Chondrocyte (in vitro differentiated cells): ENCODE measurements at places on chromosomes 3 and 15. TPM values are rescaled to one million over a fixed set of nuclear protein-coding genes. Genes with fewer than 3 reads are reported as not detected.

- peak overlapping the region; percentile 77 for H3K27ac ChIP-seq
- H3K4me3 ChIP-seq: no peak overlapping the region
- H3K27me3 ChIP-seq: no peaks in the 10 kb centered on the region
- peak; percentile 71 for DNase-seq
- no peaks in the 10 kb centered on the region for H3K36me3 ChIP-seq
- H3K4me1 ChIP-seq: peaks cover 80% of the 10 kb centered on the region
Measured at GRCh38 chr3:13018561-13019242, 54.5 kb downstream of the IQSEC1 start.

- H3K4me1 ChIP-seq: peaks cover 48% of the 10 kb centered on the region
- H3K4me3 ChIP-seq: no peak overlapping the region
- H3K27me3 ChIP-seq: no peaks in the 10 kb centered on the region
- DNase-seq: no peak
- H3K27ac ChIP-seq: no peak overlapping the region
Measured at GRCh38 chr3:53166781-53167291, 5.8 kb downstream of the PRKCD start.

- H3K4me1 ChIP-seq: peaks cover 19% of the 10 kb centered on the region
- no peaks in the 10 kb centered on the region for H3K27me3 ChIP-seq
- no peaks in the 10 kb centered on the region for H3K36me3 ChIP-seq
- no peak overlapping the region for H3K27ac ChIP-seq
- no peak for DNase-seq
Measured at GRCh38 chr3:64909011-64909410, 221.2 kb upstream of the ADAMTS9 start.

GRCh38 chr15:94858449-94858848, 627.1 kb downstream of the MCTP2 start:
- no peak for DNase-seq
- H3K27me3 ChIP-seq: no peaks in the 10 kb centered on the region
- H3K4me1 ChIP-seq: peaks cover 10% of the 10 kb centered on the region
- peaks cover 2% of the 10 kb centered on the region for H3K36me3 ChIP-seq
- H3K4me3 ChIP-seq: no peak overlapping the region

DNA sequence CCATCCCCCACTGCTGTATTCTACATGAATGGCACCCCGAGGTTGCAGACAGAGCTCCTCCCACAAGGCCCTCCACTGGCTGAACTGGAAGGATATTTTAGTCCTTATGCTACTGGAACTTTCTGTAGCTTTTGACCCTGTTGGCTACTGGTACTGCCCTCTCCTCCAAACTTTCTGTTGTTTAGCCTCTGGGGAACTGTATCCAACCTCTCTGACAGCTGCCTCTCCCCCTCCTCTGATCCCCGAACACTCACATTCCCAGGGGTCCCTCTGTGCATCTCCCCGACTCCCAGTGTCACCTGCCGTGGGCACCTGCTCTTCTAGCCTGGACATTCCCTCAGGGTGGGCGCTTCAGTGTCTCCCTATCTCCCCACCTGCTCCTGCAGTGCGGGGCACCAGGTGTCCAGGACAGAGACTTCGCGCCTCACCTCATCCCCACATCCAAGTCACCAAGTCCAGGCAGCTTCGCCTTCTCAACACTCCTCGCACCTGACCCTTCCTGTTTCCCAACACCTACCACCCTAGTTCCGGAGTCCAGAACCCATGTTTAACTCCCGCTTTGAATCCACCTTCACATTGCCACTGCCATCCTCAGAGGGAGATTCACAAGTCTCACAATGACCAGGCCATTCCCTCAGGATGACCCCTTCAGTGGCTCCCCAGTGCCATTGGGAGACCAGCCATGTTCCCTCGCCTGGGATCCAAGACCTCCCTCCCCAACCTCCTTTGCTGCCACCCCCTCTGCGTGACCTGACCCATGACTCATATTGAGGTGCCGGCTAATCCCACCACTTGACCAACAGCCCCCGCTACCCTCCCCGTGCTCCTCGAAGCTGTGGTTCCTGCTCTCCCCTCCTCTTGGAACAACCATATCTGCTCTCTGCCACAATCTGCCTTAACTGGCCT, 34.2 kb downstream of the BDH1 start:
- peak overlapping the region; percentile 89 for H3K27ac ChIP-seq
- peaks cover 37% of the 10 kb centered on the region for H3K4me1 ChIP-seq
- no peaks in the 10 kb centered on the region for H3K27me3 ChIP-seq

DNA sequence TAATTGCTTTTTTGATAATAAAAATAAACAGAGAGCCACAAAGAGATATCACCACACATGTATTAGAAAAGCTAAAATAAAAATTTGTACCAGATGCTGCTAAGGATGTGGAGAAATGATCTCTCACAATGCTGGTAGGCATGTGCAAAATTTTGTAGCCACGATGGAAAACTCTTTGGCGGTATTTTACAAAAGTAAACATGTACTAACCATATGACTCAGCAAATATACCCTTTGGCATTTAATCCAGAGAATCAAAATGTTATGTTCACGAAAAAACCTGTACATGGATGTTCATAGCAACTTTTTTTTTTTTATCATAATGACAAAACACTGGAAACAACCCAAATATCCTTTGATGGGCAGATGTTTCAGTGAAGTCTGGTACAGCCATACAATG, 261.2 kb downstream of the LPP start:
- peaks cover 4% of the 10 kb centered on the region for H3K36me3 ChIP-seq
- no peak for DNase-seq
- H3K27ac ChIP-seq: no peak overlapping the region
- H3K27me3 ChIP-seq: no peaks in the 10 kb centered on the region
- H3K4me3 ChIP-seq: no peak overlapping the region
- peaks cover 34% of the 10 kb centered on the region for H3K4me1 ChIP-seq

DNA sequence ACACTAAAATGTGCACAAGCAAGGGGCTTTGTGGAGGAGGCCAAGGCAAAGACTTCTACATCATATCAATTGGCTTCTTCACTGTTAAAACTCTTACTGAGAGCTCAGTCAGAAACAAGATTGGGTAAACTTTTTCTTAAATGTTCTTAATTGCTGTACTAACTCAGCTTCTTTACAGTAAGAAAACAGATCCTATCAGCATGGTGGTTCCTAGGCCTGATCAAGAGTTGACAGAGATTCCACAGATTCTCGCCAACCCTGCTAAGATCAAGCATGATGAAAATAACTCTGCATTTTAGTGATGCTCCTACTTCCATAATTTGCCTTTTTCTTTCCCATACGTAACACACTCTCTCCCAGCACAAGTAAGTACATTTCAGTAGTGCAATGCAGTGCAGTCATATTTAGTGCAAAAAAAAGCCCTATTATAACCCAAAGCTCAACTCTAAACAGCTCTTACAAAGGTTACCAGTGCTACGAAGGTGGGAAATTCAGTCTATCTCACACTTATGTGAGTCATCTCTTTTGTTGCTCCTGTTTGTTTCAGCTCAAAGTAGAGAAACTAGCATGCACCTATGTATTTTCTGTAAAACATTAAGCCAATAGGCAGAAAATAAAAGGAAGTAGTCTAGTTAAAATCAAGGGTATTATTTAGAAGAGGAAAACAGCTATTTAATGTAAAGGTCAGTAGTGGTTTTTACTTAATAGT, 29.9 kb downstream of the TIGIT start:
- H3K4me3 ChIP-seq: no peak overlapping the region
- peaks cover 9% of the 10 kb centered on the region for H3K4me1 ChIP-seq
- no peak for DNase-seq
- H3K27ac ChIP-seq: no peak overlapping the region
- peaks cover 8% of the 10 kb centered on the region for H3K36me3 ChIP-seq

DNA sequence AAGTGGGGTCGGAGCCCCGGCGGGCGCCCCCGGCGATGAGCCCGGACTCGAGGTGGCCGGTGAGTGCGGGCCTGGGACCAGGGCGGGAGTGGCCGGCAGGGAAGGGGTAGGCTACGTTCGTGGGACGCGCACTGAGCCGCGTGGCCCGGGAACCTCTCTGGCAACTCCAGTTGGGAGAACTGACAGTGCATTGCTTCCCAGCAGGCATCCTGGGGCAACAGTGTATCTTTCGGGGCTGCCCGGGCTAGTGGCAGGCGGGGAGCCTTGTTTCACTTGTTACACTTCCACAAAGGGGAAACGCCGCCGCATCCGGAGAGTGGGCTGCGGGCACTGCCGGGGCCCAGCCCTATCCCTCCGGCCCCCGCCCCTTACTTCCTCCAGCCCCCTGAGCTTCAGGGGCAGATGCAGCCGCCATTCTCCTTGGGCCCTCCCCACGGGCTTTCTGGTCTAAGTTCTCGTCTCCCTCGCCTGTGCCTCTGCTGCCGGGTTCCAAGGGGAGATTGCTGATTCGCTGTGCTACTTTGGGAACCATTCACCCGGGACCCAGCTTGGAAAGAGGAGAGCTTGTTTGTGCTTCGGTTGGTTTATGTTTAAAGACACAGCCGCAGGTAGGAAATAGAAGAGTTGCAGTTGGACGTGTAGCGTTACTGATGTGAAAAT, 675 bp downstream of the BRPF1 start:
- peaks cover 28% of the 10 kb centered on the region for H3K4me1 ChIP-seq
- DNase-seq: no peak
- peak overlapping the region; percentile 87 for H3K4me3 ChIP-seq
- peak overlapping the region; percentile 68 for H3K27ac ChIP-seq

- H3K27me3 ChIP-seq: peaks cover 28% of the 10 kb centered on the region
- no peak overlapping the region for H3K4me3 ChIP-seq
- peaks cover 6% of the 10 kb centered on the region for H3K4me1 ChIP-seq
- no peak overlapping the region for H3K27ac ChIP-seq
Measured at GRCh38 chr15:50186752-50187151, 4.8 kb downstream of the SLC27A2 start.

- no peak overlapping the region for H3K27ac ChIP-seq
- no peak for DNase-seq
- no peak overlapping the region for H3K4me3 ChIP-seq
- no peaks in the 10 kb centered on the region for H3K36me3 ChIP-seq
- H3K4me1 ChIP-seq: peaks cover 11% of the 10 kb centered on the region
Measured at GRCh38 chr3:106261396-106261795, 392.6 kb upstream of the CBLB start.

DNA sequence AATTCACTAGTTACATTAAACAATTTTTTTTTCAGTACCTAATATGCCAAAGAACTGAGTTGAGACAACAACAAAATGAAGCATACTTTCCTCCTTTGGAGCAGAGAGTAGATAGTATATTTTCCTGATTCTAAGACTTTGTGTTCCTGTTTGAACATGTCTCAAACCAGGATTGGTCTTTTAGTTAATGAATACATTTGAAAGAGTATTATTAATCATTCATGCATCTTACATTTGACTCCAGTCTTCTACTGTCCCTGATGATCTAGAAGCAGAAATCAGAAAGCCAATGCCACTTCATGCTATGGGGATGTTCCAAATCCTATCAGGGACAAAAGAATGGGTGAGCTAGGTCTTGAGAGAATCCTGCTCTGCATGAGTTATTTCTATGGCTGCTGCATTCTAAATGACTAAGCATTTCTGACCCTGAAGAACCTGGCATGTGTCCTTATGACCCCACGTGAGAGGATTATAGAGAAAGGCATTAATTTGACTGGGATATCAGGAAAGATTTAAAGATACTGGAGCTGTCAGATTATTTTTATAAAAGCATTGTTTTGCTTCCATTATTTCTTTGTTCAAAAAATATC, 32.9 kb upstream of the MBNL1 start:
- no peaks in the 10 kb centered on the region for H3K27me3 ChIP-seq
- H3K36me3 ChIP-seq: no peaks in the 10 kb centered on the region
- no peak overlapping the region for H3K27ac ChIP-seq
- H3K4me1 ChIP-seq: peaks cover 26% of the 10 kb centered on the region
- no peak for DNase-seq
- no peak overlapping the region for H3K4me3 ChIP-seq

DNA sequence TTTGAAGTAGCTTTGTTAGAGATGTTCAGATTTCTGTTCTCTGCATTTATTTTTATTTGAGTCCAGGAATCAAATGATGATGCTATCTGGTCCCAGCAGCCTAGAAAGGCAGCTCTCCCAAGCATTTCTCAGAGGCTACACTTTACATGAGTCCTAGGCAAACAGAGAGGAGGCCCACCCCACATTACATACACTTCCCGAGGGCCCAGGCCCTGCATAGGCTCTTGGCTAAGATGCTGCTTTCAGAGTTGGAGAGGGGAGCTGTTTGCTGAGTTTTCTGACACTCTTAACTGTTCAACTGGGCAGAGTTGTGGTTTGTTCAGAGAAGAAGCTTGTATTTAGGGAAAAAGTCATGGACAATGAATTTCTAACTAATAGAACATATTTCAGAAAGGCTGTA, 117.9 kb upstream of the RGMA start:
- no peak overlapping the region for H3K27ac ChIP-seq
- peaks cover 2% of the 10 kb centered on the region for H3K36me3 ChIP-seq

- H3K36me3 ChIP-seq: no peaks in the 10 kb centered on the region
- H3K27me3 ChIP-seq: no peaks in the 10 kb centered on the region
- H3K4me1 ChIP-seq: peaks cover 2% of the 10 kb centered on the region
- no peak for DNase-seq
- H3K4me3 ChIP-seq: no peak overlapping the region
Measured at GRCh38 chr3:15403495-15403894, 23.8 kb downstream of the METTL6 start.

DNA sequence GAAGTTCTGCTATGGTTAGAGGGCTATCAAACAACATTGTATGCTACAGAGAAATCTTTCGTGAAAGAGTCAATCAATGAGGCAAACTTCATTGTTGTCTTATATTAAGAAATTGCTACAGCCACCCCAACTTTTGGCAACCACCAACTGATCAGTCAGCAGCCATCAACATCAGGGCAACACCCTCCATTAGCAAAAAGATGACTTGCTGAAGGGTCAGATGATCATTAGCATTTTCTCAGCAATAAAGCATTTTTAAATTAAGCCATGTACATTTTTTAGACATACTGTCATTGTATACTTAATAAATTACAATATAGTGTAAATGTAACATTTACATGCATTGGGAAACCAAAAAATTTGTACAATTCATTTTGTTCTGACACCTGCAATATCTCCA, 53.1 kb downstream of the LYZL4 start:
- no peak for DNase-seq
- no peaks in the 10 kb centered on the region for H3K36me3 ChIP-seq
- H3K4me1 ChIP-seq: no peaks in the 10 kb centered on the region
- no peak overlapping the region for H3K4me3 ChIP-seq
- H3K27ac ChIP-seq: no peak overlapping the region

GRCh38 chr3:52339612-52340011, 23.5 kb downstream of the DNAH1 start:
- no peak overlapping the region for H3K4me3 ChIP-seq
- peaks cover 6% of the 10 kb centered on the region for H3K36me3 ChIP-seq
- H3K4me1 ChIP-seq: peaks cover 3% of the 10 kb centered on the region
- no peak for DNase-seq

GRCh38 chr15:66646308-66646707, 55.7 kb upstream of the SMAD6 start:
- peaks cover 31% of the 10 kb centered on the region for H3K4me1 ChIP-seq
- no peaks in the 10 kb centered on the region for H3K36me3 ChIP-seq
- H3K27ac ChIP-seq: peak overlapping the region; percentile 36
- H3K4me3 ChIP-seq: no peak overlapping the region
- H3K27me3 ChIP-seq: no peaks in the 10 kb centered on the region

BLM gene
- 2.3 to 4.1 TPM (median 3.5 TPM) in 3 replicates for total RNA-seq

ZPLD1 gene
- total RNA-seq: not detected in 3 replicates

CDCP1 gene
- total RNA-seq: 0.15 to 0.48 TPM (median 0.18 TPM) in 3 replicates

LRRC3B gene
- not detected in 3 replicates for total RNA-seq

CLDN16 gene
- total RNA-seq: 0.20 TPM in 1 of 3 replicates, not detected in the others

DPPA4 gene
- 0.22 to 0.37 TPM (median 0.33 TPM) in 3 replicates for total RNA-seq

ABHD10 gene
- total RNA-seq: 26.3 to 35.5 TPM (median 26.5 TPM) in 3 replicates

ATP13A5 gene
- not detected in 3 replicates for total RNA-seq
